Stimulated activated CD4-positive, alpha-beta T cell treated with anti-CD3 and anti-CD28 coated beads, TNF-alpha, amount 100 ng/mL, for 1 hour (primary cell): ENCODE measurements at places on chromosomes 5 and 9.

- DNase-seq: peak; percentile 13
Observed at GRCh38 chr5:177133853-177134696, 502 bp downstream of the NSD1 start.

DNA sequence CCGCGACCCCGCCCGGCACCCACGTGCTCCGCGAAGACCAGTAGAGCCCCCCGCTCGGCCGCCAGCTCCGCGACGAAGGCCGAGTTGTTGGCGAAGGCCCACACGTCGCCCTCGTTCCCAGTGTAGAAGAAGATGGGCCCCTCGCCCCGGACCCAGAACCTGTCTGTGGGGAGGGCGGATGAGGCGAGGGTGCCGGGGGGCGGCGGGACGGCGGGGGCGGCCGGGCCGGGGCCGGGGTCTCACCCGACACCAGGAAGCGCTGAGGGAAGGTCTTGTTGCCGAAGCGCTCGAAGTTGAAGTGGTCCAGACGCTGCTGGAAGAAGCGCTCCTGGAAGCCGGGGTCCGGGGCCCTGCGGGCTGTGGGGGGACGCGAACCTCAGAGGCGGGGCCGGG lies 317 bp downstream of the DPP7 start:
- DNase-seq: no peak

DNA sequence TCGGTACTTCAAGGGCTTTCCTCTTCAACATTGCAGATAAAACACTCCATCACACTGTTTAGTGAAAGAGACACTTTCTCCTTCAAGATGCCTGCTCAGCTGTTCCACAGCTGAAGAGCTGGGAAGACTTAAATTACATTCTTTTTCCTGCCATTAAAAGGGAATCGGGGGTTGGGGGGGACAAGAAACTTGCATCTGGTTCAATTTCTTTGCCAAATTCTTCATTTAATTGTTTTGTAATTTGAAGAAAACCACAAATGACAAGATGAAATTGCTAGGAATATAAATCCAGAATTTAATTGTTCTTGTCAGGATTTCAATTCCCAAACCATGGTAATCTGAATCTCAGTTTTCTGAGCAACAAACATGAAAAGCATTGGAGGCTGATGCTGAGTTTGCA lies 478.3 kb downstream of the EBF1 start:
- no peak for DNase-seq

DNA sequence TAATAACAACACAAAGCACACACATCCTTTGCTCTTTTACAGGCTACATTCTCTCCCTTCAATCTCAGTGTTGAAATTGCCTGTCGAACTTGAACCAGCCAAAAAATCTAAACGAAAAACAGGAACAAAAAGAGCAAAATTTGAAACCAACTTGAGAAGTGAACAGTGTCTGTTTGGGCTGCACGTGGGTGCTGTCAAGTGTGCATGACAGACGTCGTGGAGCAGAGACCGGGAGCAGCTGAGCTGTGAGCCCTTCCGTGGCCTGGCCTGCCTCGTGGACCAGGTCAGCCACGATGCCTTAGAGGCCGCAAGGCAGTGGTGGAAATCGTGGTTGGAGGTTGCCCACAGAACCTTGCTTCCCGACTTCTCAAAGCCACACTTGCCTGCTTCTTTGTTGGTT lies 34.8 kb upstream of the DENND1A start:
- no peak for DNase-seq

GRCh38 chr5:94649874-94650273 lies 31.4 kb downstream of the SLF1 start:
- no peak for DNase-seq

- DNase-seq: no peak
Observed at GRCh38 chr9:135283671-135284070, 195.9 kb upstream of the PPP1R26 start.

DNA sequence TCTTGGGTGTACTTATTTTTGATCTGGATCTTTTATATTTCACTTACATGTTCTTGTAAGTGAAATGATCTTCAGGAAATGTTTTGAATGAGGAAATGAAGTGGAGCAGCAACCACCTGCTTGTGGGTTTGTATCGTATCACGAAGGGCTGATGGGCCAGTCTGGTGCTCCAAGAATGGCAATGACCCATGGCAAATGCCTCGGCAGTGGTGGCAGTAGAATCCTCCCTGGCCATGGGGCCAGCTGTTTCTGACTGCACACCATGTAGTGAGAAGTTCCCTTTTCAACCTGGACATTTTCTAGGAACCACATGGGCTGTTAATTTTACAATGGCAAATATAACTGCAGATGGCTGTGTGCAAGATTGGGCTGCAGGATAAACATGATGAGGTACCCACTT lies 29.9 kb downstream of the MAT2B start:
- no peak for DNase-seq

DNA sequence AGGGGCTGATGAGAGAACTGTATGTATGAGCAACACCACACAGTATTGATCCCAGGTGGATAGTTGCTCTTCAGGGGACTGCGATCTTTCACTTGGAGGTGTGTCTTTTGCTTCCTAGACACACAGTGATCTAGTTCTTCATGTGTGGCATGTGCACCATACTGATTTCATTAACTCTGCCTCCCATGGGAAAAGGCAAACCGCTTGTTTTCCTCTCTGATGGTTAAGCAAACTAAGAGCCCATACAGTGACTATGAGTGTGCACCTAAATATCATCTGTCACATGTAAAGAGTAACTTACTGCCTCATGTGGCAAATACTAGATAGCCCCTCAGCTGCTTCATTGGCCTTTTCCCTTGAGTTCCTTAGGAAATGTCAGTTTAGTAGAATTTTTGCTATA lies 147.3 kb downstream of the TLE4 start:
- DNase-seq: no peak

- no peak for DNase-seq
Observed at GRCh38 chr5:129639331-129639730, 108.6 kb upstream of the MINAR2 start.

DNA sequence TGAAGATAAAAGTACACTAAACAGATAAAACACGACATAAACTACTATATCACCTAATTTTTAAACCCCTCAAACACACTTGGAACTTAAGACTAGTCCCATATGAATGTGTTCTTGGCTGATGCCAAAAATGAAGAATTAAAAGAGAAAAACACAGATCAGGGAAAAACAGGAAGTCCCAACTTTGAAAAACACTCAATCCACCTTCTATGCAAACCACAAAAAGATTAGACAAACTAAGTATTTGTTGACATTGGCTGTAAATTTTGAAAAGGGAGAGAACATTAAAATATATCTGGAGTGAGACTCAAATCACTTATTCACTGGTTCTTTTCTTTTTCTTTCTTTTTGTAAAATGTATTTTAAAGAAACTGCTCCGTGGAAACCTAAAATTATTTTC lies 81.4 kb downstream of the ANKH start:
- no peak for DNase-seq

- DNase-seq: no peak
Observed at GRCh38 chr9:93670208-93671019, 94.0 kb downstream of the PHF2 start.

- no peak for DNase-seq
Observed at GRCh38 chr9:115673599-115673998, 480.0 kb upstream of the PAPPA start.

GRCh38 chr5:166909926-166910325 lies 1381.5 kb upstream of the WWC1 start:
- no peak for DNase-seq

DNA sequence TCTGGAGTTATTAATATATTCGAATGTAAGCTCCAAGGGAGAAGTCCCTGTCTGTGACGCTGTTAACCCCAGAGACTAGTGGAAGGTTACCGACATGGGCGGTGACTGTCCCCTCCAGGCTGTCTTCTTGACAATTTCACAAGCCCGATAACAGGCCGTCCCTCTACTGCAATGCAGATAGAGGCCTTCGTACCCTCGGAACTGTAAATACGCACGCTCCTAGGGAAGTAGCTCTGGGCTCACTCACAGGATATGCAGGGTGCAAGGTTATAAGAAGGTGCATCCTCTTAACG lies 680 bp upstream of the RFK start:
- DNase-seq: no peak

DNA sequence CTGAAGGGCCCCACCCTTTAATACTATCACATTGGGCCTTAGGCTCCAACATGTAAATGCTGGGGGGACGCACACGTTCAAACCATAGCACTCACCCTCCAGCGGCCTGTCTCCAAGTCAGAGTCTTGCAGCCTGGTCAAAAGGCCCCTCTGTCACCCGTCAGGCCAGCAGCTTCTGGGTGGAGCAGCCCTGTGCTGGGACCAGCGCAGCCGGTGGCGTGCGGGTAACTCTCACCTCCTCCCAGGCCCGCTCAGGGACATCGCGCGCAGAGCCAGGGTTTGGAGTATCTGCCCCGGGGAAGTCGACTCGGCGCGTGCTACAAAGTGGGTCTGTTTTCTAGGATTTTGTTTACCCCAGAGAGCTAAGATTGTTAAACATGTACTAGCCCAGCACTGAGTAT lies 93.0 kb upstream of the COL5A1 start:
- no peak for DNase-seq

GRCh38 chr9:32928145-32928763 lies 73.2 kb downstream of the APTX start:
- no peak for DNase-seq

DNA sequence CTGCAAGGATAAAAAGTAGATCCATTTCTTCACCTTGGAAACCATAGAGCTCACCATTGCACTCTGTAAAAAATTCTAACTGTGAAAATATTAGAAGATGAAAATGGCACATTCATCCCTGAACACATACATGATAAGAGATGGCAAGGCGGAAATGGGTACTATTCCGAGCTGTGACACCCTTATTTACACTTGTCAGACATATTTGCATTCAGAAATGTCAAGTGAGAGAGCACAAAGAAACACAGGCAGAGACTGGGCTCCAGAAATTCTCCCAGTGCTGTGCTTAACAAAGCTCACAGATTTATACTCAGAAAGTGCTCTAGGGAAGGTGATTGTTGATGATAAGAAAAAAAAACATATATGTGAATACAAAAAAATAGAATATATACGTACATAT lies 170.3 kb upstream of the PUM3 start:
- DNase-seq: no peak

GRCh38 chr5:83102364-83102980 lies 25.1 kb downstream of the XRCC4 start:
- no peak for DNase-seq

DNA sequence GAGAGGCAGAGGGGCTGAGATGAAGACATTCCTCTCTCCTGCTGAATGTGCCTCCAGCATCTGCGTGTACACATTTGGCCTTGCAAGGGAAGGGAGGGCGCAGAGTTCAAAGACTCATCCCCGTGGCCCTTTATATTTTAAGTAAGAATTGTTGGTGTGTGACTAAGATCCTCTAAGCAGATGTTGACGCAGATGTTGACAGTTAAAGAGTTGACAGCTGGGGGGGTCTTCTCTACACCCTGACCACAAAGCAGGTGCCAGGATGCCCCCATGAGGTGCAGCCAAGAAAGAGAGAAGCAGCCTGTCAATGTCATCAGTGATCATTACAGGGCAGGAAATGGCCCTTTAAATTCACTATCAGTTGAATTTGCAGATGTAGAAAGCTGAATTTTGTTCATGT lies 262.9 kb downstream of the IRX1 start:
- DNase-seq: no peak

DNA sequence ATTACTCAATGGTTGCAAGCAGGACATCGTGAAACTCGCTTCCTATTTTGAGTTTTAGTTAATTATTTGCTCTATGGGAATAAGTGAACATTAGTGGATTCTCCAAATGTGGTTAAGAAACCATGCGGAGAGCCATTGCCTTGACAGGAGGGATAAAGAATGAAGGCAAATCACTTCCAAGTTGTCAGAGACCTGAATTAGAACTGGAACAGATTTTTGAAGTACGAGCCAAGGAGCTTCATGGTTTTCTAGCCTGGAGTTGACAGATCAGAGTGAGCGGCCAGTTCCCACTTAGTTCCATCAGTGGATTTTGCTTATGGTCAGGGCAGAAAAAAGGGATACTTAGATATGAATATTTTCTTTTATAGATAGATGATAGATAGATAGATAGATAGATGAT lies 171.4 kb upstream of the CDH10 start:
- no peak for DNase-seq

- no peak for DNase-seq
Observed at GRCh38 chr9:14812806-14813205, 90.3 kb upstream of the CER1 start.

DNA sequence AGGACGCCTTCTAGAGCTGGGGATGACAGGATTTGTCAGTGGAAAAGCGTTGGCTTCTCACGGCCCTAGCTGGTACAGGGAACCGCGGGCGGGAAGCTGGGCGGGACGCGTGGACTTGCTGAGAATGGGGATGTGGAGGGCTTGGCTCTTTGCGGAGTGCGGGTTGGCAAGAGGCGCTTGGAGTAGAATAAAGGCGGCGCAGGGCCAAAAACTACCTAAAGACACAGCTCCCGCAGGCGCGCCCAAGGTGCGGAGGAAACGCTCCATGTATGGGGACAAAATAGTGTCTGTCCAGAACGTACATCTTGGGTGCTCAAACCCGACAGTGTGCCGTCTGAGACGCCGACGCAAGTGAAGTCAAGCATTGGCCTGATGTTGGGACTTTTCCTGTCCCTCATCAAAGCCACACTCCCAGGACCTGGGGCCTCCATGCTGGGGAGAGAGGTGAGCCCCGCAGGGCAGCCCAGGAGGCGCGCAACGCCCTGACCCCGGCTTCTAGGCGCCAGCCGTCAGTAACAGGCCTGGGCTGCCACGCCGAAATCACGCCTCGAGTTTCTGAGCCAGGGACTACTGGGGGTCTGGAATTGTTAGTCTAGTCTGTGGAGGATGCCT lies 1.6 kb upstream of the NKX2-5 start:
- no peak for DNase-seq

DNA sequence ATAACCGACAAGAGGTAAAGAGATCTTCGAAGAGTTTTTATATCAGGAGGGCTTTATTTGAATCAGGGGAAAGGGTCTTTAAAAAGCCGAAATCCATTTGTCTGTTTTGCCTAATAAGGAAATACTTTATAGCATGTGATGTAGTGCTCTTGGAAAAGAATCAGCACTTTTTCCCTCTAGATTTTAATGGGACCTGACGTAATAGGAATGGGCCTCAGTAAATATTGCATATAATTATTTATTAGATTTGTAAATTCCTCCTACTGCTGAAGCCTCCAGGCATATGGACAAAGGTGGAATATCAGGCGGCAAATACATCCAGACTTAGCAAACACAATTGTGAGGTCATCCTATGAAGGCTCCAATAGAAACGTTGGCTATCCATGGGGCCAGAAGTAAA lies 50.9 kb downstream of the ACTBL2 start:
- no peak for DNase-seq

DNA sequence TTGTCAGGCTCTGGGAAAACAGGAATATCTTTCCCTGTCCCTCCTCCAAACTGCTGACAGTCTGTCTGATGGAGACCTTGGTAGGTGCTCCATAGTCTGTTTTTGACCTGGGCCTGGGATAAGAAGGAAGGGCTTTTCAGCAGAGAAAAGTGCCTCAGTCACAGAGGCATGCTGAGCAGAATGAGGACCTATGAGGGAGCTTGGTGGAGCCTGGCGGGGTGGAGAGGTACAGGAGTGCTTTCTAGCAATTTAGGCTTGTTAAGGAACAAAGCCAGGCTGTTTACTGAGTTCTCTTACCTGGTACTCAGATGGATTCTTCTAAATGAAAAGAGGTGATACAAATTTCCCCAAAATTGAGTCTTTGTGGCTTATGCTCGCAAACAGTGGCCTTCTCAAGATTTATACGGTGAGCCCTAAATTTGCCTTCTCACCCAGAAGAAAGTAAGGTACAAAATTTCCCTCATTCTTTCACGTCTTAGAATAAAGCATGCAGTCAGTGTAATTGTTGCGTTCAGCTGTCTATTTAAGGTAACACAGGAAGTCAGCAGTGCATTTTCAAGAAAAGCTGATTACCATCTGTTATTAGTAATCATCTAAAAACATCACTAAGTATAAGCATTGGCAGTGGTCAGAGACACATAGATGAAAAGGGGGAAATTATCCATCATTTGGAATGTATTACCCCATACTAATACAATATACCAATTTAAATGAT lies 28.6 kb upstream of the IL13 start:
- no peak for DNase-seq
